Activated CD8-positive, alpha-beta memory T cell treated with anti-CD3 and anti-CD28 coated beads, Interleukin-2, amount 50 U/mL, for 48 hours (primary cell): ENCODE measurements at places on chromosomes 7 and 10.

DNA sequence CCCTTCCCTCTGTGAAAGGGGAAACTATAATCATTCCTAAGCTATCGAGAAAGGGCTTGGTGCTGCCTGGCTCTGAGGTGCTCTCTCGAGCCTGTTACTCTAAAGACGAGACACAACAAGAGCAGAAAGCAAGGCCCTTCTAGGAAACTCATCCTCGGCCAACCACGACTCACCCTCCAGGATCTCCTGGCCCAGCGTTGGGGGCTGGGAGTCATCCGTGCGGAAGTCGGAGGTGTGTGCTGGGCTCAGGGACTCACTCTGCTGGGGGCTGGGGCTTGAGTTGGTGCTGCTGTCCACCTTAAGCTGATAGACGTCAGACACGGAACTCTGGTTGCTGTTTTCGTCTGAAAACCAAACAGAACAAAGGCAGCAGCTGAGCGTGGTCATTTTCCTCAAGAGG, 17.6 kb upstream of the BAZ1B start:
- DNase-seq: no peak

GRCh38 chr10:30059209-30060107, at the start of gene JCAD:
TSS of gene JCAD (minus strand) at chr10:30059586. CDS start at chr10:30047812, 11,774 bp downstream.
- DNase-seq: peak; percentile 73

DNA sequence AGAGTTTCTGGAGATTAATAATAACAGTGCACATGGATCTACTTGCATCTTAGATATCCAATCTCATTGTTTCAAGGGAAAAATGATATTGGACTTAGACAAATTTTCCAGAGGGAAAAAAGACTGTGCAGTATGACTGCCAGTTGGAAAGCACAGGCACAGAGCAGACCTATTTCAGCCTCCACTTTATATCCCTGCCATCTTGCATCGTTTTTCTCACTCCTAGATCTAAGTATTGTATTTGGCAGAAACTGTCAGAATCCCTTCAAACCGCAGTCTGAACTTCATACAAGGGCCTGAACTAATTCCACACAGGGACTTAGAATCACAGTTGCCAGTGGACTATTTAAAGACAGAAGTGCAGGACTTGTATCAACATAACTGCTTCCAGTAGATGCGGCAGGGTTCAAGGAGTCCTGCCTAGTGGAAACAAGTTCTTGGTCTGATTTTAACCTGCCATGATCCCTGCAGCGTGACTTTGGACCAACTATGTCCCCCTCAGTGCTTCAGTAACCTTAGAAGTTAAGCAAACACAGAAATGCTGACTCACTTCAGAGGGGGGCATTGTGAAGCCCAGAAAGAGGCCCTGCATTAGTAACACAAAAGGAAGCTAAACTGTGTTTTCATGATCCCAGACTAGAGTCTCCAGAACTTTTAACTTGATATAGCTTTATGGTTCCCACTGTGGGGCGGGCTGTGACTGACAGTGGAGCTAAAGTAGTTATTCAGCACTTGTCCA, 95.7 kb upstream of the PALS2 start:
- DNase-seq: no peak

GRCh38 chr7:134246761-134247160, 70.0 kb downstream of the SLC35B4 start:
- DNase-seq: no peak

GRCh38 chr10:28922127-28922526, 244.8 kb downstream of the BAMBI start:
- no peak for DNase-seq

- peak; percentile 25 for DNase-seq
These were observed 54.4 kb downstream of the ADCYAP1R1 start for GRCh38 chr7:31106303-31107105.

GRCh38 chr10:126569513-126570244, 100.8 kb downstream of the C10orf90 start:
- DNase-seq: no peak

DNA sequence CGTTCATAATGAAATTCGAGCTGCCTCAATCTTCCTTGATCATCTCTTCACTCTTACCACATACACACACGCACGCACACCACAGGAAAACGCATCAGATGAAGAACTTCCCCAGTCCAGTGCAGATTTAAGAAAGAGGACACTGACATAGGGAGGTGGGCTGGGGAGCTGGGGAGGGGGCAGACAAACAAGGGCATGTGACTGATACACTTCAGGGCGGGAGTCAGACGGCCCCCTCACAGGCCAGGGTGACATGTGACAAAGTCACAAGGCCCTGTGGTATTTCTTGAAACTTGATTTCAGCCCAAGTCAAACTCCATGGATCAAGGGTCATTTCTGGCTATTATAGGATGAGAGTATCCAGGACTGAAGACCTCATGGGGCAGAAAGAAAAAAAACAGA, 82.6 kb downstream of the KCNMA1 start:
- DNase-seq: no peak

- peak; percentile 61 for DNase-seq
These were observed 462 bp downstream of the KIAA1549 start for GRCh38 chr7:138980563-138981291.

GRCh38 chr10:36493516-36493880, 631.9 kb upstream of the ANKRD30A start:
- no peak for DNase-seq

GRCh38 chr10:79407423-79407796, 38.0 kb downstream of the ZCCHC24 start:
- no peak for DNase-seq

GRCh38 chr7:117780832-117781231, 92.4 kb downstream of the CTTNBP2 start:
- no peak for DNase-seq

DNA sequence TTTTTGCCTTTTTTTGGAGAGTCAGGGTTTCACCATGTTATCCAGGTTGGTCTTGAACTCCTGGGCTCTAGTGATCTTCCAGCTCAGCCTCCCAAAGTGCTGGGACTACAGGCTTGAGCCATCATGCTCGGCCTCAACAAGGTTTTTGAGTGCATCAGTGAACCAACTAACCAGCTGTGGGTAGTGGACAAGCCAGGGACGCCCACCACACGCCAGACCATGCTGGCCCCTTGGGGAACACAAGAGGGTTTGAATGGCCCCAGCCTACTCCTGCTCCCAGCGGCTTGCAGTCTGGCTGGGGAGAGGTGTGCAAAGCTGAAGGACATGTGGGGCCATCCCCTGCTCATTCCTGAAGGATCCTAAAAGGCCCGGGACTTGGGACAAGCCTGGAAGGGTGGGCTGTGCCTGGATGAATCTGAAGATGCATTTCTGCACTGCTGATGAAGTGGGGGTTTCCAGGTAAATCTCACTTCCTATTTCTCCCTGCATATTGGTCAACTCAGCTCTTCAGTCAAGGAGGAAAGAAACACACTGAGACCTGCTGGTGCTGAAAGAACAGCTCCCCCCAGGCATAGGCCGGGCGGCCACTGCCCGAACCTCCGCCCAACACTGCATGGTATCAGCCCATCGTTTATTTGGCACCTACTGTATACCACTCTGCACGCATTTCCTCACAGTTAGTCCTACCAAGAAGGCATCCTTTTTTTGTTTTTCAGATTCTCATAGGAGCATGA, 6.9 kb downstream of the MMD2 start:
- no peak for DNase-seq

DNA sequence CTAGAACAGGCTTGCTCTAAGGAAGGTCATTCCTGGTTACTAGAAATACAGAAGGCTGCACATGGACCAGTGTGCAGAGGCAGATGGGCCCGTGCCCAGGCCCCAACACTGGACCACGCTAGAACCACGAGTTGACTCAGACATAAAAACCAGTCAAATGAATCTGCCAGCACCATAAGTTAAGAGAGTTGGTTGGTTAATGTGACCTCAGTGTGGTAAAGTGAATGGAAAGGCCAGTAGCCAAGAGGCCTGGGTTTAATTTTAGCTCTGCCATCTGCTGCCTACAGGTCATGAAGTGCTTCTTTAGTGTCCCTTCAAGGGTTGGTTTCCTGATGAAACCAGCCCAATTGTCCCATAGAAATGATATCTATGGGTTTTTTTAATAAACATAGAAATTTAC, 329.6 kb upstream of the NRP1 start:
- no peak for DNase-seq

DNA sequence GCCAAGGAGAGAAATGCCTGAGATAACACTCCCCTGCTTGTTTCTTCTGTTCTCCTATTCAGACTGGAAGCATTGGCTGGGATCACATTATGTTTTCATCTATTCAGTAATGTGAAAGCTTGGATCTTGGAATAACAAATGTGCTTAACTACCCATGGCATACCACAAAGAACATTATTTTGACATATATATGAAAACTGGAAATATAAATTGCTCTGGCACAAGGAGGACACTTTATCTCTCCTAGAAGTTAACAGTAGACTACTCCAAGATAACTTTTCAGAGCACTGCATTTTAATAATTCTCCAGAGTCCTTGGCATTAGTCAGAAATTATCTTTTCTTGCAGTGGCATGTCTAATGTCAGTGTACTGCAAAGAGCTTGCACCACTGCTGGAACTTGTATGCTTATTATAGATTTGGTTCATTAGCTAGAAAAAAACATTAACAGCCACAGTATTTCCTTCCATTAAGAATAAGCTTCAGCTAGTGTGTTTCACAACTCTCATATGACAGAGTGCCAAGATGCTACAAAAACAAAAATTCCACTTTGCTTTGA, 169.3 kb upstream of the LRRN3 start:
- DNase-seq: no peak

DNA sequence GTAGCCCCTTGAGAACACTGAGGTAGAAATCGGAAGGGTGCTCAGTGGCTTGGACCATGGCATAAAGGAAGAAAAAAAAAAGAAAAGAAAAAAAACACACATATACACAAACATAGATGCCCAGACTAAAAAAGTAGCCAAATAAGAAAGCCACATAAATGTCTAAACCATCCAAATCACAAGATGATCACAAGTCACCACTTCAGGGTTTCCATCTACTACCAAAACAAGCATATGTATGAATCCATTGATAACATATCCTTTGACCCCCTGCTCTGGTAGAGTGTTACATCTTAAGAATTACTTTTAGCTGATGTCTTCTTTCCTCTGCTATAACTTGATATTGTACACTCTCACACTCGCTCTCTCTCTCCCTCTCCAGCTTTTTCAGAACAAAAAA, 245.9 kb downstream of the AHR start:
- DNase-seq: no peak

- DNase-seq: no peak
These were observed 80.1 kb upstream of the AUTS2 start for GRCh38 chr7:69517985-69518704.

GRCh38 chr7:135128931-135129330, 18.9 kb upstream of the TMEM140 start:
- DNase-seq: no peak

GRCh38 chr7:33487998-33488682, 358.8 kb downstream of the BBS9 start:
- no peak for DNase-seq

- no peak for DNase-seq
These were observed 11.0 kb downstream of the RASGEF1A start for GRCh38 chr10:43255634-43256431.

DNA sequence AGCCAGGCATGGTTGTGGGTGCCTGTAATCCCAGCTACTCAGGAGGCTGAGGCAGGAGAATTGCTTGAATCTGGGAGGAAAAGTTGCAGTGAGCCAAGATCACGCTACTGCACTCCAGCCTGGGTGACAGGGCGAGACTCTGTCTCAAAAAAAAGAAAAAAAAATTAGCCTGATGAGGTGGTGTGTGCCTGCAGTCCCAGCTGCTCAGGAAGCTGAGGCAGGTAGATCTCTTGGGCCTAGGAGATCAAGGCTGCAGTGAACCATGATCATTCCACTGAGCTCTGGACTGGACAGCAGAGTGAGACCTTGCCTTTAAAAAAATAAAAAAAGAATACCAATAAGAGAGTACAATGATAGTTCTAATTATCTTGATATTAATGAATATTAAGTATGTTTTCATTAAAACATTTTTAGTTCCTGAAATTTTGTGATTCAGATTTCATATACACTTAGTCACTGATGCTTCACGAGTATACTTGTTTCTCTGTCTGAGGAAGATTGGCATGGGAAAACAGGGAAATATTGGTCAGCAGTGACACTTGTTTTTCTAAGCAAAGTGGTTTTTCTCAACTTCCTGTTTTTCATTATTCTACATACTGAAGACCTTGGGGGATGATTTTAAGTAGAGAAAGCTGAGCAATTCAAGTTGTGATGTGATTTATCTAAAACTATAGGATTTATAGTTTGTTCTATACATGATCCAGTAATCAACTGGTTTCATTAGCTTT, 76.8 kb downstream of the ADK start:
- DNase-seq: no peak

- no peak for DNase-seq
These were observed 978.6 kb downstream of the SORCS1 start for GRCh38 chr10:106185951-106186350.

DNA sequence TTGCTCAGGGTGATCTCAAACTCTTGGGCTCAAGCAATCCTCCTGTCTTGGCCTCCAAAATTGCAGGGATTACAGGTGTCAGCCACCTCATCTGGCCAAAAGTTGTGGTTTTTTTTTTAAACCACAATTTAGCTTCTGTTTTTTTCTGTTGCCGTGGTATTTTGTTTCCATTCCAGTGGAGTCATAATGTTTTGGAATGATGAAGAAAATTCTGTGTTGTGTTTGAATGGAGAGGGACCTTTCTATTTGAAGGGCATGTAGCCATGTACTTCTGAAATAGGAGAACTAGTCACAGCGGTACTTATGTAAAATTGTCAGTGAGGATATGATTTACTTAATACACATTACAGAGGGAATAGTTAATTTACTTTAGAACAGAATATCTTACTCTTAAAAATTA, 201.3 kb downstream of the ARL4A start:
- no peak for DNase-seq

DNA sequence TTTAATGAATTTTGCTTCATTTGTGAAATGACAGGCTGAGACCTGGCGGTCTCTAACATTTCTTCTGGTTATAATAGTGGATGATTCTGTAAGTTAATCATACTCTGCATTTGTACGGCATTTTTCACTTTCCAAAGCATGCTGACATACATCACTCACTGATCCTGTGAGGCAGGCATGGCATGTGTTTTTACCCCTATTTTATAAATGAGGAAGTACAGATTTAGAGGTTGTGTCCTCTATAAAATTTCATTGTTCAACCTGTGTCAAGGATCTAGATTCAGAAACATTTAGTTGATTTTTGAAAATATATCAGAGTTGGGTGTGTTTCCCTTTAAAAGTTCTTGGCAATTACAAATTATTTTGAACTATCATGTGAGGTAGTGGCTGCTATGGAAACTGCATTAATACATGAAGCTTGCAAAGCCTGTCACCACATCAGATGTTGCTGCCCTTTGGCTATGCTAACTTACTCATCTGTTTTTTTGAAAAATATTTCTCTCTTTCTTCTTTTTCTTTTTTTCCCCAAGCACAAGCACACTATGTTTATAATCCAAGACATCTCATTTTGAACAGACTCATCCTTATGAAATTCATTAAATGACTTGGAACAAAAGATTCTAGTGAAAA, 172.7 kb downstream of the GNAI1 start:
- DNase-seq: no peak

- DNase-seq: no peak
These were observed 57.6 kb downstream of the MALSU1 start for GRCh38 chr7:23356726-23357125.

- DNase-seq: no peak
These were observed 12.2 kb downstream of the PTN start for GRCh38 chr7:137331378-137331777.

GRCh38 chr7:142905759-142906158, 20.2 kb upstream of the TRPV6 start:
- no peak for DNase-seq

- DNase-seq: no peak
These were observed 939.4 kb downstream of the GATA3 start for GRCh38 chr10:8993864-8994263.

- no peak for DNase-seq
These were observed 5.2 kb downstream of the CSTF2T start for GRCh38 chr10:51694086-51694768.

- no peak for DNase-seq
These were observed 37.5 kb downstream of the PWWP2B start for GRCh38 chr10:132434405-132435005.
